ENCODE measurements at places on chromosomes 11 and 22.

DNA sequence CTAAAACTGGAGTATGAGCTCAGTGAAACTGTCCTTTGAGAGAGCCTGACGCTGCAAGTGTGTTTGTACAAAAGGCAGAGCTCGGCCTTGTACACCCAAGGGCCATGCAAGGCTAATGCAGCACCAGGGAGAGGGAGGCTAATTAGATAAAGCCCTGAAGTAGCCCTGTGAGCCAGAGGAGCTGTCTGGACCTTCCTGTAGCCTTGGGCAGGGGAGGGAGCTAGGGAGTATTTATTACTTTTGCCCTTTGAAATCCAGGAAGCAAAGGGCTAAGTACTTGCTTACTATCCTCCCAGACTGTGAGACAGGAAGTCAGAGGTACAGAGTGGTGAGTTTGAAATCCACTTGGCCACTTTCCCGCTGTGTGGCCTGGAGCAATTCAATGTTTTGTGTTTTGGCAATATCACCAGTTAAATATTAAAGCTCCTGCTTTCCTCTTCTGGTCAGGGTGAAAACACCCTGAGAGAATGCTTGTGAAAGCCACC lies 10.2 kb upstream of the LDHA start:
- DNase-seq = peak; percentile 83

DNA sequence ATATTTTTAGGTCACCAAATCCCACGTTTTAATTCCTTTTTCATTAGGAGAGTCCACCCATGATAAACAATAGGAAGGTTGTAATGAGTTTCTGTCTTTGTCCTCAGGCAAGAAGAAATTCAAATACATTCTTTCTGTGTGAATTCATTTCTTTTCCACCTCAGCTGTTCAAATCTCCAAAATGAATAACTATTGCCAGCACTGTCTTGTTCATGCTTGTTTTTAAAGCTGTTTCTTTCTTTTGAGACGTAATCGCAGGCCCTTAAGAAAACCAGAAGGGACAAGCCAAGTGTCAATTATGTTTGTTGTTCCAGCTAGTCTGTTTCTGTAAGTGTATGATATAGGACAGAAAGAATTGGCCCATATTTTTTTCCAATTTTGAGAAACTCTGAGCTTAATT lies 20.2 kb downstream of the MMP27 start:
- DNase-seq = no peak

DNA sequence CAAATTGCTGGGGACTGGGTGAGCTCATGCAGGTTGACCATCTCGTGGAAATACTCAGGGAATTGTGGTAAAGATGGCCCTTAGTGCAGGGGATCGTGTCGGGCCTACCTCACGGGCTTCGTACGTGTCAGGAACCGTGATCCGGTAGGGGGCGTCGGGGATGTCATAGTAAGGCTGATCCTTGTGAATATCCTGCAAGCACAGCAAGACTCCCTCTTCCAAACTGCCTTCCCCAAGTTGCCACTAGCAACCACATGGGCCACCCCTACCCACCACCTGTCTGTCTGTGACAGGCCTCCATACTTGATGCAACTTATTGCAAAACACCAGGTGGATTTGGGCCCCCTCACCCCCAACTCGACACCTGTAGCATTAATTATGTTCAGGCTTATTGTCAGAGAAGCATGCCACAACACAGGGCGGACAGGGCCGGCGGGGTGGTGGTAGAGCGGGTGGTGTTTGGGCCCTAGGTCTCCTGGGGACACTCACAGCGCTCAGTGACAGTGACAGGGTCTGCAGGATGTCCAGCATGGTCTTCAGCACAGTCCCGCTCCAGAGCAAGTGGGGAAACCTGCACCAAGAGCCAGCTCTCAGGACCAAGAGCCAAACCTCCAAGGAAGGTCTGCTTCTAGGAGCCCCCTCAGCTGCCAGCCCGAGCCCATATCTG lies 22.6 kb upstream of the SERPIND1 start:
- no peak for DNase-seq

DNA sequence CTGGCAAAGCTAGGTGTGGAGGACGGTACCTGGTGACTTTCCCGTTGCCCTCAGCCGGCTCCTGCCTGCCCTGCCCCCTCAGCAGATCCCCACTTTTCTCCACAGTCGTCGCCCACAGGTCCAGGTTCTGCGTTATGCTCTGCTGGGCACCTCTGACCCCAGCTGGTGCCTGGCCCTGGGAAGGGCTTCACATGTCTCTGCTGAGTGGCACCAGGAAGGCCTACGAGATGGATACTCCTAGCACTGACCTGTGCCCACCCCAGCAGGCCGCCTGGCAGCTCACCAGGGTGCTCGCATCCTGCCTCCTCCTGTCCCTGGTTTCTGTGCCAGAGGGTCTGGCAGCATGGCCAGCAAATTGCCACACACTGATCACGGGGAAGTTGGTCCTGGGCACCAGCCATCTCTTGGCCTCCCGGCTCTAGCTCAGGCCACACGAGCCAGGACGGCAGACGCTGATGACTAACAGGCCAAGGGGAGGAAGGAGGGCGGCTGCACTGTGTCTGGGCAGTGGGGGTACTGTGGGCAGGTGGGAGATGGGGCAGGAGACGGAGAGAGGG lies 13.8 kb downstream of the CARS1 start:
- DNase-seq = no peak

GRCh38 chr11:14141676-14142075 lies 179.2 kb downstream of the SPON1 start:
- DNase-seq = no peak

DNA sequence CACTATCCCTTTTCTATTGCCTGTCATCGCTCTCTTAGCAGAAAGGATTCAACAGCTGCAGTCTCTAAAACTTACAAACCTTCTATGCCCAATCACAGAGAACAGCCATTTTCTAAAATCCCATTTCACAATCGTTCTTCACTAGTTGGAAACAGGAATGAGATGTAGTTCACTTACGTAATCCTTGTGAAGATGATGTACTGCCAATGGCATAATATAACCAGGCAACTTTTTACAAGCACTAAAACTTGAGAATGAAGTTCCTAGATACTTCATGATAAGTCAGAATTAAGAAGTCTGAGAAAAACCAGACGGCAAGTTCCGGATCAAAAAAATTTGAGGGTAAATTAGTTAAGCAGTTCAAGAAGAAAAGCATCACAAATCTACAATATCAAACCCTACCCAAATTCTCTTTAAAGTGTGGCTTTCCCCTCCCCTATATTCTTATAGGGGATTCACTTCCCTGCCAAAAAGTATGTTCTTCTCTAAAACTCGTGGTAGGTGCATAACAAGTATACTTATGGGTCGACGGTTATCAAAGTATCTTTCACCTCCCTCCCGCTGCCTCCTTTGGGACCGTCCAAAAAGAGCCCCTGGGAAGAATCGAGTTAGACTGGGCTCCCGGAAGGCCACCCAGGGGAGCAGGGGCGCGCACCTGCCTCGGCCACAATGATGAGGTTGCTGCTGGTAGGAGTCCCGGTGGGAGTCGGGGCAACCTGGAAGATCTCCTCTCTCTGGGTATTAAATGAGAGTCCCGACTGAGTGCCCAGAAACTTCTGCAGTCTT lies 666 bp downstream of the MSANTD4 start:
- no peak for DNase-seq

- DNase-seq = no peak
These were observed 27.5 kb downstream of the A4GALT start for GRCh38 chr22:42693055-42693762.

DNA sequence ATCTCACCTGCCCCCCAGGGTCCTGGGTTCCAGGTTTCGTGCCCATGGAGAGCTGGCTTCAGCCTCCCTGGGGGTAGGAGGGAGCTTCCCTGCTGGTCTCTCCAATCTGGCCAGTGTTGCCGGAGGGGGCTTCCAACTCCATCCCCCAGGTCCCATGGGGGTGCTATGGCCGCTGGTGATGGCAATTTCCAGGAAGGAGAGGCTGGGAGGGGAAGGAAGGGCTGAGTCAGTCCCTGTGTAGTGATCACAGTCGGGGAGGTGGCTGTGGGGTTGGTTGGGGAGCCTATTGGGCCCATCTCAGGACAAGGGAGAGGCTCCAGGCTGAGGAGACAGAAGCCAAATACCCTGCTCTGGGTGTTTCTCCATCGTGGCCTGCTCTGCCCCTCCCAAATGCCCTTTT lies 5.7 kb upstream of the CDC42EP2 start:
- no peak for DNase-seq

GRCh38 chr11:64770120-64770519 lies 8.2 kb downstream of the SF1 start:
- DNase-seq = no peak

DNA sequence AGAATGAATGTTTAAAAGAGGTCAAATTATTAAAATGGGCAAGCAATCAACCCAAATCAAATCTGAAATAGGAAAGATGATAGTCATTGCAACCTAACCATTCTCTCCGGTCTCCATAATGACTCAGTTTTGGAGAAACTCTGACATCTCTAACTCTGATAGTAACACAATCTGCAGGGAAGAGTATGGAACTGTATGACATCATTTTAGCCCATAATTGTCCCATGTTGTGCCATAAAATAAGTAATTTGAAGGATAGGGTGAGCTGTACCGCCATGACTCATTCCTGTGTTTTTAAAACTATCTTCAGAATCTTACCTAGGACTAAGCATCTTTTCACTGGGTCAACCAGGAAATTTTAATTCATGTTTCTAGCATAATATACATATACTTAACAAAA lies 350.8 kb downstream of the DLG2 start:
- no peak for DNase-seq

DNA sequence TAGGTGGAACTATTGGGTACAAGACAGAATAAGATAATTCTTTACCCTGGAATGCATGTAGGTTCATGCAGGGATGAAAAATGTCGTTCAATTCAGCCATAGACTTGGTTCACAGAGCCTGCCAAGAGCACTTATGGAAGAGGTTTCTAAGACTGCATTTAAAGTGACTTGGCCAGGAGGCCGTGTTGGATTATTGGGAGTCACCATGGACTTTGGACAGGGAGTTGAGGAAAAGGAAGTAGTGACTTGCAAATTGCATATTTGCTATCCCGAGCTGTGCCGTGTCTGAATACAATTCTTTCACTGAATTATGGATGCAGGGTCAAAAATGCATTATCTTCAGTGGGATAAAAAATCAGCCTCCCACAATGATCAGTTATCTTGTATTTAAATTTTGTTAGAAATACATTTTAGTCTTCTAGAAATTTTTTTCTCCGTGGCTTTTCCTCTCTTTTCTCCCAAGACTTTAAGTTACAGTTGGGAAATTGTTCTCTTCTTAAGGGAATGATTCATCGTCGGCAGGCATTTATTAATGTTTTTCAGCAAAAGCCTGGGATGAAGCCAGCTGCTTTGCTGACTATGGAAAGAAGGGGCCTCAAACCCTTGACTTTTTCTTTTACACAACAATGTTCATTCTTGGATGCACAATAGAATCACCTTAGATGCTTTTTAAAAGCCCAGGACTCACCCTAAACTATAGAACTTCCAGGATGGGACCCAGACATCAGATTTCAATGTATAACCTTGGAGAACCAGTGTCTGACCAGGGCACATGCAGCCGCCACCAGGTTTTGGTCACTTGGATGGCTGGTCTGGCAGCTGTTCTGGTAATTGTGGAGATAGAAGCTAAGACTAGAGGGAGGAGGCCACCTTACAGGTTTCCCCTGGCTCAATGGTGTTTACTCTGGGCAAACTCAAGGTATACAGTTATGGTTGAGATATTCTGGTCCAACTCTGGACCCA lies 70.8 kb downstream of the FAT3 start:
- DNase-seq = no peak

DNA sequence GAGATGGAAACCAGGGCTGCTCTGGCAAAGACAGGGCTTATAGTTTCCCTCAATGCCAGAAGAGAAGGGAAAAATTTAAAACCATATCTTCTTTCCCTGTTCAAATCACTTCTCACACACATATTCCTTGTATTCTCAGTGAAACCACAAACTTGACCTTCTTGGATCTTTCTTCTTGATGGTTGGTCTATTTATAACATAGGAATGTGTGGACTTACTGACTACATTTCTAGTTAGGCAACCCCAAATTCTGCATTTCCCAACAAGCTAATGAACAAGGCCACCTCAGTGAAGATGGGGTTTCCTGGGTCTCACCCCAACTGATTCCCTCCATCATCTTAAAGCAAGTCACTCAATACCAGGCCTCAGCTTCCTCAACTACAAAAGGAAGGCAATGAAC lies 3.8 kb upstream of the QSER1 start:
- no peak for DNase-seq

DNA sequence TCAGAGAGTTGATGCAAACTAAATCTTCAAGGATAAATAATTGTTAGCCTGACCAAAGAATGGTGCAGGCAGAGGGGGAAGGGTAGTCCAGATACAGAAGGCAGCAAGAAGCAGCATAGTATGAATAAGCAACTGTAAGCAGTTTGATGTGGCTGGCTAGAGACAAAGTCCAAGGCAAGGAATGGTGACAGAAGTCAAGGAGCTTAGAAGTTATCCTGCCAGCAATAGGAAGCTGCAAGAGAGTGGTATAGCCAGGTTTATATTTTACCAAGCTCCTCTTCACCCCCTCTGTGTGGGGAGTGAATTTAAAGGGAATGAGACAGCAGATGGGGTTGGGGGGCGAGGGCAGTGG lies 14.7 kb downstream of the TRIM3 start:
- no peak for DNase-seq

GRCh38 chr11:45395947-45396346 lies 109.8 kb upstream of the SYT13 start:
- DNase-seq = no peak

- DNase-seq = no peak
These were observed 724.2 kb downstream of the NTM start for GRCh38 chr11:132094598-132094997.

GRCh38 chr11:48111891-48112290 lies 104.7 kb upstream of the OR4B1 start:
- DNase-seq = no peak

DNA sequence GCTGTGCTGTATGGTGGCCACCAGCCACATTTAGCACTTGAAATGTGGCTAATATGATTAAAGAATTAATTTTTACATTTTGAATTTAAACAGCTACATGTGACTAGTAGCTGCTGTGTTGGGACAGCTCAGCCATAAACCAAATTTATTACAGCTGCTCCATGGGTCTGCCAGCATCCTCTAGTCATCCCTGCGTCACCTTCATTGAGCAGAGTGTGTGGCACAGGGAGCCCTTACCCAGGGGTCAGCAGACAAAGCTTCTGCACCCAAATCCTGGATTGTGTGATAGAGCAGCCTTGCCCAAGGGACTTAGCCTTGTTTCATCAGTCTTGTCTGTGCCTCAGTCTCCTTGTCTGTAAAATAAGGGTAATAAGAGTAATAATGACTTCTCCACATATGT lies 19.4 kb upstream of the ACCSL start:
- no peak for DNase-seq

- DNase-seq = no peak
These were observed 58.2 kb upstream of the LMO1 start for GRCh38 chr11:8321876-8322275.

DNA sequence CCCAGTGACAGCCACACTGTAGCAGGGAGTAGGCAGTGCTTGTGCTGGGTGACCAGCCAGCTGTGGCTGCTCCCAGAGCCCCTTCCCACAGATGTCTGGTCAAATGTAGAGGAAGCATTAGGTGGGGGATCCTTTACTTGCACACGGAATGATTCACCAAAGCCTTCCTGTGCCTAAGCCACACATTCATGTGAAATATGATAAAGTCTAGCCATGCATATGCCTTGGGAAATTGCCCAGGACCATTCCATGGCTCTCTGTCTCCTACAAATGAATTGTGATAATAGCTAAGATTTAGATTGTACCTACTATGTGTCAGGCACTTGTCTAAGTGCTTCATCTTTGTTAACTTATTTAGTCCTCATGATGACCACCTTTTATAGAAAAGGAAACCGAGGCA lies 217.5 kb upstream of the E2F8 start:
- no peak for DNase-seq
